ENCODE measurements at places on chromosomes 4 and X. TPM values are rescaled to one million over a fixed set of nuclear protein-coding genes. Genes with fewer than 3 reads are reported as not detected.
A peak's percentile ranks its signal among the peaks of the same experiment; 100 is the strongest.

- no peak for DNase-seq
- no peaks in the 10 kb centered on the region for H3K27me3 ChIP-seq
- H3K27ac ChIP-seq, result no peak overlapping the region
- H3K4me3 ChIP-seq, result no peak overlapping the region
Measured at GRCh38 chr4:1613099-1613495, 71.0 kb downstream of the FAM53A start.

DNA sequence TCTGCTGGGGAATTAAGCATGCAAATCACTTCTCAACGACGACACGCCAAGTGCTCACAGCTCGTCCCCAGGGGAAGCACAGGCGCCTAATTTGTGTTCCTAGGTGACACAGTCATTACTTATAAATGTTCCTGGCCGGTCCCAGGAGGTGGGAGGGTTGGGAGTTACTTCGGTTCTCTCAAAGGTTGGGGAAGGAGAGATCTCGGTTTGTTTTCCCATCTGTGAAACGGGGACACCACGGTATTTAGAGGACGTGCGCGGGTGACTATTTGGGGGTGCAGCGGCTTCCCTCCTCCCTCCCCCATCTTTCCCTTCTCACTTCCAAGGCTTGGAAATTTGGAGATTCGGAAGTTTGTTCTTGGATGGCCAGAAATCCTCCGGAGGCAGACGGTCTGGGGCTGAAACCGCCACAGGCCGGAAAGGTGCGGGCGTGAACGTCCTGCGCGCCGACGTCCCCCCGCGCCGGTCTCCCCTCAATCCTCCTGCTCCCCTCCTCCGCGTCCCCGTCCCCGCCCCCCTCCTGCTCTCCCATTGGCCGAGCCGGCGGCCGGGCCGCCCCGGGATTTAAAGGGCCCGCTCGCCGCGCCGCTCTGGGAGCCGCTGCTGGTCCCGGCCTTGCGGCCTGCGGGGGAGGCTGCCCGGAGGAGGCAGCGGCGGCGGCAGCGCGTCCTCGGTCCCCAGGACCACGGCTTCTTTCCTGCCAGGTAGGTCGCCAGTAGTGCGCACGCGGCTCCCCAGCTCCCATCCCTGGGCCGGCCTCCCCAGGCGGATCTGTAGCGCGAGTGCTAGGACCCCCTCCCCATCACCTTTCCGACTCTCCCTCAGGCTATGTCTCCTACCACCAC, at the start of gene PORCN:
Gene PORCN (plus strand): TSS at position 593 of the 845 bp plus-strand sequence. CDS start 829 bp downstream, outside the sequence.
- H3K27me3 ChIP-seq, result no peaks in the 10 kb centered on the region
- peak within 1 kb of the TSS; percentile 83 for H3K4me3 ChIP-seq
- H3K27ac ChIP-seq, result peak within 1 kb of the TSS; percentile 80
- DNase-seq, result peak; percentile 84

The SGMS2 gene
- total RNA-seq, result 0.36 TPM

DNA sequence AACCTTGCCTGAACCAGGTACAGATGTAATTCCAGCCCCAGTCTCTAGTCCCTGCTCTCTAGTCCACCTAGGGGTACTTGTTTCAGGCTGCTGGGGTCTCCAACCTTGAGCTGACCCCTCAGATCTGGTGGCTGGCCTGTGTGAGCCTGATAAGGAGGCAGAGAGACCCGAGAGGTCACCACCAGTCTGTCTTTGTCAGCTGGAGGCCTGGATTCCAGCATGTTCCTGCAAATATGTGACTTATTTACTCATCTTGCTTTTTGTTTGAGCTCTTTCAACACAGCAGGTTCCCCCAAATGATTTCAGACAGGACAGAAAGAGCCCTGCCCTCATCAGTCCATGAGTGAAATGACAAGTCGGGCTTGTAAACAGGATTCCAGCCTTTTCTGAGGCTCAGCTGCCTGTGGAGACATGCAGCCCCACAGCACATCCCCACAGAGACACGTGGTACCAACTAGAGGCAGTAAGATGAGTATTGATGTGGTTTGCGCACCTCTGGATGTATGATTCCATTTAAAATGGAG, 37.5 kb upstream of the STK26 start:
- no peaks in the 10 kb centered on the region for H3K36me3 ChIP-seq
- peak; percentile 30 for DNase-seq
- H3K27ac ChIP-seq, result peak overlapping the region; percentile 44

The SORBS2 gene
- total RNA-seq, result not detected

GRCh38 chr4:118338981-118339765, 13.6 kb downstream of the PRSS12 start:
- H3K36me3 ChIP-seq, result no peaks in the 10 kb centered on the region
- no peak for DNase-seq
- no peak overlapping the region for H3K4me3 ChIP-seq
- H3K4me1 ChIP-seq, result no peaks in the 10 kb centered on the region

DNA sequence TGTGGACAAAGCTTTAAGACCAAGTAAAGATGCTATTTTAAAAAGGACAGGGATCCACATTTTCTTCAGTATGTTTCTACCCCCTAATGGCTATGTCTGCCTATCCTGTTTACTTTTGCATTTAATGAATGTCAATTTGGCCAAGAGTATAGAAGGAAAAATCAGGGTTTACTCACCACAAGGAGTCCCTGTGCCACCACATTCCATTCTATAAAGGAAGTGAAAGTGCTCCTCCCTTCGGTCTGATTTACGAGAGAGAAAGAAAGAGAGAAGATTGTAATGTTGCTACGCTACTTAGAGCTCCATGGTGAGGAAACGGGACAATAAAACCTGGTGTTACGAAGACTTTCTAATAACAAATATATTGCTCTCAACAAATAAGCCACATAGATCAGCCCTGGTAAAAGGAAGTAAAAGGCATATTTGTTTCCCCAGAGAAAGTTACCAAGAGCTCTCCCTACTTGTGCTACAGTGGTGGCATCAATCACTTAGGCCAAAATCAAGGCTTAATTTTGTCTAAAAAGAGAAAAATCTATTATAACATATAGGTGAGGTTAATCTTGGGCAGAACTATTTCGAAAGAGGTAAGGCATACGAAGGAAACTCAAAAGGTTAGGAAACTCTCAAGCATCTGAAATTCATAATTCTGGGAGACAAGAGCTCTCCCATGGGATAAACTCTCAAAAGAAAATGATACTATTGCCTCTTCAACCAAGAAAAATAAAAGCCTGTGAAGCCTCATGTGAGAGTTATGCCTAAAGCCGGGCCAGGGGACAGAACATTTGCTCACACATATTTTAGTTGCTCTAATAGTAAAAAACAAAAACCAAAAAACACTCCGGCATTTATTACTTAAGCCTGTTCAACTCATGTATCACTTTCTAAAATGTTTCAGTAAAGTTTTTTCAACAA, 29.5 kb downstream of the TAPT1 start:
- peaks cover 16% of the 10 kb centered on the region for H3K4me1 ChIP-seq
- no peak for DNase-seq
- H3K27ac ChIP-seq, result no peak overlapping the region
- peaks cover 9% of the 10 kb centered on the region for H3K36me3 ChIP-seq
- no peak overlapping the region for H3K4me3 ChIP-seq

The CDKL5 gene
- total RNA-seq, result 1.2 TPM

DNA sequence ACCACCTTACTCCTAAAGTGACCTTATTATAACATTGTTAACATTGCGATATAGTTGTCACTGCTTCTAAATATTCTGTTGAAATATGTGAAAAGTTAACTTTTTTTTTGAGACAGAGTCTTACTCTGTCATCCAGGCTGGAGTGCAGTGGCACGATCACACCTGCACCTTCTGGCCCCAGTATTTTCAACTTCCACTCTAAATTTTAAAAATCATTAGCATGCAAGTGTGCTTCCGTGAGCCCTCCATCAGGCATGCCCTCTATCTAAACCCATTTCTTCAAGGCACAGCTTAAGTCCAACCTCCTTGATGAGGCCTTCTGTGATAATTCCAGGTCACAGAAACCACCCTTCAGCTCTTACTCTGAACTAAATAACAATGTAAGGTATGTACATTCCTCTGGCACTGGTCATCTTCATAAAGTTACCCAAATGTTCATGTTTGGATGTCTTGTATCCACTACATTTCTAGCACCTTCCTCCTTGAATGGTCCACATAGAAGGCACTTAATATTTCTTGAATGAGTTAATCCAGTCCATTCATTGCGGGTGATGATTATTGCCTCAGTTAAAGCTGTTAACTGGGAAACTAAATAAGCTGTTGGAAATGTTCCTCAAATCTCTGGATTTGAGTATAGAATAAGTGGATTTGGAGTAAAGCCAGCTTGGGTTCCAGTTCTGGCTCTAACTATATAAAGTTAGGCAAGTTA, 38.6 kb upstream of the TMEM131L start:
- peaks cover 52% of the 10 kb centered on the region for H3K4me1 ChIP-seq
- no peak overlapping the region for H3K27ac ChIP-seq
- no peaks in the 10 kb centered on the region for H3K27me3 ChIP-seq
- no peak for DNase-seq
- H3K36me3 ChIP-seq, result no peaks in the 10 kb centered on the region

GRCh38 chrX:37542791-37543190, 28.7 kb upstream of the LANCL3 start:
- no peaks in the 10 kb centered on the region for H3K27me3 ChIP-seq
- H3K4me1 ChIP-seq, result no peaks in the 10 kb centered on the region
- no peak overlapping the region for H3K4me3 ChIP-seq
- no peak overlapping the region for H3K27ac ChIP-seq
- H3K36me3 ChIP-seq, result no peaks in the 10 kb centered on the region

GRCh38 chrX:105765691-105766090, 56.6 kb upstream of the NRK start:
- no peak for DNase-seq
- no peak overlapping the region for H3K27ac ChIP-seq
- H3K4me1 ChIP-seq, result no peaks in the 10 kb centered on the region
- no peak overlapping the region for H3K4me3 ChIP-seq
- no peaks in the 10 kb centered on the region for H3K27me3 ChIP-seq

GRCh38 chr4:87144356-87144755, 76.1 kb downstream of the KLHL8 start:
- no peak overlapping the region for H3K4me3 ChIP-seq
- no peak for DNase-seq
- no peaks in the 10 kb centered on the region for H3K27me3 ChIP-seq
- H3K4me1 ChIP-seq, result no peaks in the 10 kb centered on the region
- peaks cover 16% of the 10 kb centered on the region for H3K36me3 ChIP-seq

The ENPEP gene
- not detected for total RNA-seq

DNA sequence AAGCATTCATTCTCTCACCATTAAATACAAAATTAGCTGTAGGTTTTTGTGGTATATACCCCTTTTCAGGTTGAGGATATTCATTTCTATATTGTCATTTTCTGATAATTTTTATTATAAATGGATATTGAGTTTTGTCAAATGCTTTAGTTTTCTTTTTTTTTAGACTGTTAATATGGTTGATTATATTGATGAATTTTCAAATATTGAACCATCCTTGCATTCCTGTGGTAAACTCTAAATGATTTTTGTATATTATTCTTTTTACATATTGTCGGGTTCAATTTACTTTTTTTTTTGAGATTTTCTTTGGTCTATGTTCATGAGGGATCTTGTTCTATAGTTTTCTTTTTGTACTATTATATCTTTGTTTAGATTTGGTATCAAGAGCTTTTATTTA, 165.1 kb downstream of the GPAT3 start:
- H3K27me3 ChIP-seq, result peaks cover 3% of the 10 kb centered on the region
- no peaks in the 10 kb centered on the region for H3K4me1 ChIP-seq
- DNase-seq, result no peak
- no peak overlapping the region for H3K27ac ChIP-seq
- no peaks in the 10 kb centered on the region for H3K36me3 ChIP-seq

GRCh38 chrX:132165651-132166050, 37.8 kb upstream of the FRMD7 start:
- H3K4me3 ChIP-seq, result no peak overlapping the region
- H3K36me3 ChIP-seq, result no peaks in the 10 kb centered on the region
- no peak overlapping the region for H3K27ac ChIP-seq
- H3K4me1 ChIP-seq, result no peaks in the 10 kb centered on the region
- peaks cover 3% of the 10 kb centered on the region for H3K27me3 ChIP-seq
- DNase-seq, result no peak

The GRIA2 gene
- total RNA-seq, result not detected

DNA sequence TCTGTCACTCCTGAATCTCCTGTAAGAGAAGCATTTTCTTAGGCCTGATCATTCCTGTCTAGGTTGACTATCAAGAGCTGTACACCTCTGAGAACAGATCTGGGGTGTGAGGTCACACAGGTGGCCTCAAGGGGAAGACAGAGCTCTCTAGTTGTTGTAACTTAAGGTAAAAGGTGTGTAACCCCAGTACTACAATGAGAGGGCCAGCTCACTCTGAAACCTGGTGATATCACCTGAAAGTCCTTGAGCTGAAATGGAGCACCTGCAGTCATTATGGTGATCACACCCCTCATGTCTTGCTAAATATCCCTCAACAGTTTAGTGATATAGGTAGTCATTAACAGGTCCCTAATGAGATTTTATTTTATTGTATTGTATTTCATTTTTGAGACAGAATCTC, 8.8 kb upstream of the FAM9C start:
- peak overlapping the region; percentile 95 for H3K27ac ChIP-seq
- H3K4me1 ChIP-seq, result peaks cover 61% of the 10 kb centered on the region
- DNase-seq, result peak; percentile 55
- H3K36me3 ChIP-seq, result no peaks in the 10 kb centered on the region

GRCh38 chr4:186805020-186805820, 81.6 kb upstream of the FAT1 start:
- no peaks in the 10 kb centered on the region for H3K27me3 ChIP-seq
- no peak overlapping the region for H3K27ac ChIP-seq
- no peaks in the 10 kb centered on the region for H3K36me3 ChIP-seq
- H3K4me1 ChIP-seq, result no peaks in the 10 kb centered on the region

The GJB1 gene
- total RNA-seq, result not detected

DNA sequence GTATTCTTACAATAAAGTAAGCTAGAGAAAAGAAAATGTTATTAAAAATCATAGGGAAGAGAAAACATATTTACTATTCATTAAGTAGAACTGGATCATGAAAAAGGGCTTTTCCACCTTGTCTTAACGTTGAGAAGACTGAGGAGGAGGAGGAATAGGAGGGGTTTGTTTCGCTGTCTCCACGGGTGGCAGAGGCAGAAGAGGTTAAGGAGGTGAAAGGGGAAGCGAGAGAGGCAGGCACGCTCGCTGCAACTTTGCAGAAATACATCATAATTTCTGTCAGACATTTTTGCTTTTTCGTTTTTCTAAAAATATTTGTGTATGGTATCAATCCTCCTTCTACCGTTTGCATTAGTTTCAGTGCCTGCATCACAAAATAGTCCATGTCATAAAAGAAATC, 2375.1 kb upstream of the AGA start:
- H3K27me3 ChIP-seq, result no peaks in the 10 kb centered on the region
- no peak overlapping the region for H3K27ac ChIP-seq

- H3K4me3 ChIP-seq, result no peak overlapping the region
- no peak for DNase-seq
- no peak overlapping the region for H3K27ac ChIP-seq
- H3K4me1 ChIP-seq, result peaks cover 4% of the 10 kb centered on the region
Measured at GRCh38 chr4:21001490-21001889, 301.2 kb downstream of the PACRGL start.

The TRIM61 gene
- 1.0 TPM for total RNA-seq

- no peak for DNase-seq
- H3K4me1 ChIP-seq, result no peaks in the 10 kb centered on the region
- no peaks in the 10 kb centered on the region for H3K27me3 ChIP-seq
- no peaks in the 10 kb centered on the region for H3K36me3 ChIP-seq
- H3K4me3 ChIP-seq, result no peak overlapping the region
Measured at GRCh38 chr4:31374256-31374960, 654.2 kb downstream of the PCDH7 start.

All from activated CD4-positive, alpha-beta memory T cell treated with anti-CD3 and anti-CD28 coated beads for 36 hours (primary cell).